Stimulated activated CD8-positive, alpha-beta memory T cell treated with anti-CD3 and anti-CD28 coated beads, Interleukin-12 subunit alpha, Interleukin-12 subunit beta, amount 100 ng/mL, for 4 hours (primary cell): ENCODE measurements at places on chromosomes 13 and 19.
A peak's percentile ranks its signal among the peaks of the same experiment; 100 is the strongest.

DNA sequence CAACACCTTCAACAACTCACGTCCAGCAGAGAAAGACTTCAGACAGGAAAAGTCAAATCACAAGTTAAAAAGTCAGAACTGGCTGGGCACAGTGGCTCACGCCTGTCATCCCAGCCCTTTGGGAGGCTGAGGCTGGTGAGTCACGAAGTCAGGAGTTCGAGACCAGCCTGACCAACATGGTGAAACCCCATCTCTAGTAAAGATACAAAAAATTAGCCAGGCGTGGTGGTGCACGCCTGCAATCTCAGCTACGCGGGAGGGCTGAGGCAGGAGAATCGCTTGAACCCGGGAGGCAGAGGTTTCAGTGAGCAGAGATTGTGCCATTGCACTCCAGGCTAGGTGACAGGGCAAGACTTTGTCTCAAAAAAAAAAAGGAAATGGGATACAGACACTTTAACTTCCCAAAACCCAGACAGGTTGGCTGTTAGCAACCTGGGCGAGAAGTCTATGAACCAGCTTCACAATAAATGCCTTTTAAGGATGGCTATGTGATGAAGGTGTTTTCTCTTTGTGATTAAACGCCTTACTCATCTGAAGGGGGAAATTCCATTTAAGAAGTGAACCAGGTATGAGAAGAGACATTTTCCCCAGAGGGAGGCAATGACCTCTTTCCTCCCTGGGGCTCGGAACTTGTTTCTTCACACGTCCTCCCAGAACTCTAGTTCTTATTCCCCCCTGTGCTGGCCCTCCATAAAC is 80.4 kb downstream of the INSR start:
- DNase-seq, result no peak

DNA sequence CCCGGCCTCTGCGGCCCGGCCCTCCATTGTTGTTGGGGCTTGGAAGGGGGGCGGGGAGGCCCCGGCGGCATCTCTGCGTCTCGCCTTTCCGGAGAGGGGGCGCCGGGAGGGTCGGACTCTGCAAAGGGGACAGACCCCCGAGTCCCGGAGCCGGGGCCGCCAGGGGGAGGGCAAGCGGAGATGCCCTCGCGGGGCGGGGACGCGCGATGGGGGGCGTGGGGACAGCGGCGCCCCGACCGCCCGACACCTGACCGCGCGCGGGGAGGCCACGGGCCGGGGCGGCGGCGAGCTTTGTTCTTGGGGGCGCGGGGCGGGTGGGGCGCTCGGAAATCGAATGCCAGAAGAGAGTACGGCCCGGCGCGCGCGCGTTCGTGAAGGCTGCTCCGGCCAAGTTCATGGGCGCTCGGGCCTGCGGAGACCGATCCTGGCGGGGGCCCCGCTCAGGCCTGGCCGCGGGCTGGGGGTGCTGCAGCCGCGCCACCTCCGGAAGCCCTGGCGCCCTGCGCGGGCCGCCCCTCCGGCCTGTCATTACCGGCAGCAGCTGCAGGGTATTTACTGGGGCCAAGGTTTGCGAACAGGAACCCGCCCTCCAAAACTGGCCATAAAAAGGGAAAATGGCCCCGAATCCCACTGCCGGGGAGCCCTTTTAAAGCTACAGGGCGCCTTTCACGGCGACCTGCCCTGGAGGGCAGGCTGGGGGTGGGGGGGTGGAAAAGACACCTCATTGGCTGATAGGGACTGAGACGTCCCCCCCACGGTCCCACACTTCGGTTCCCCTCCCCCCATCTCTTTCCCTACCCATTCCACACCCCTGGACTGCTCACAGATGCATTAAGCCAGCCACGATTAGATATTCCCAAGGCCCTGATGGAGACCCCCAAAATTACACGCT is 11.1 kb upstream of the NANOS3 start:
- no peak for DNase-seq

GRCh38 chr13:24076636-24077035 is 83.9 kb upstream of the SPATA13 start:
- no peak for DNase-seq

DNA sequence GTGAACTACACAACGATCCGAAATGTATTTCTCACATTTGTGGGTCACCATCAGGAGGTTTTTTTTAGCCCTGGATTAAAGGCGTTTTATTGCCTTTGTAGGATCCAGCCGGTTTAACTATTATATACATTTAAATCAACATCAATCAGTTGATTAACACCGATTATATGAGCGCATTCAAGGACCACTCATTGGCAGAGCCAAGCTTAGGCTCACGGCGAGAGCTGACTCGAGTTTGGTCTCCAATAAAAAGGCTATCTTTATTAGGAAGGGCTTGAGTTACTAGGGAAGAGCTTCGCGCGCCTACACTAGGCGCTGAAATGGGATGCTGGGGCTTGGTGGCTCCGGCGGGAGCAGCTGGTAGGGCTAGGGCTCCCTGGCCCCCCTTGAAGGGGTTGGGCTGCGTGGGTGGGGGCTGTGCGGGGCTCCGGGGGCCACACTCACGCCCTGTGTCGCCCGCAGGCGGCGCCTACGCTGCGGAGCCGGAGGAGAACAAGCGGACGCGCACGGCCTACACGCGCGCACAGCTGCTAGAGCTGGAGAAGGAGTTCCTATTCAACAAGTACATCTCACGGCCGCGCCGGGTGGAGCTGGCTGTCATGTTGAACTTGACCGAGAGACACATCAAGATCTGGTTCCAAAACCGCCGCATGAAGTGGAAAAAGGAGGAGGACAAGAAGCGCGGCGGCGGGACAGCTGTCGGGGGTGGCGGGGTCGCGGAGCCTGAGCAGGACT is 4.2 kb downstream of the PDX1 start:
- DNase-seq, result no peak

- no peak for DNase-seq
Observed at GRCh38 chr13:88932950-88933349, 1261.8 kb downstream of the SLITRK5 start.

- DNase-seq, result no peak
Observed at GRCh38 chr13:112442483-112443090, 66.4 kb downstream of the SPACA7 start.

- DNase-seq, result no peak
Observed at GRCh38 chr19:48994035-48994386, 324 bp downstream of the RUVBL2 start.

DNA sequence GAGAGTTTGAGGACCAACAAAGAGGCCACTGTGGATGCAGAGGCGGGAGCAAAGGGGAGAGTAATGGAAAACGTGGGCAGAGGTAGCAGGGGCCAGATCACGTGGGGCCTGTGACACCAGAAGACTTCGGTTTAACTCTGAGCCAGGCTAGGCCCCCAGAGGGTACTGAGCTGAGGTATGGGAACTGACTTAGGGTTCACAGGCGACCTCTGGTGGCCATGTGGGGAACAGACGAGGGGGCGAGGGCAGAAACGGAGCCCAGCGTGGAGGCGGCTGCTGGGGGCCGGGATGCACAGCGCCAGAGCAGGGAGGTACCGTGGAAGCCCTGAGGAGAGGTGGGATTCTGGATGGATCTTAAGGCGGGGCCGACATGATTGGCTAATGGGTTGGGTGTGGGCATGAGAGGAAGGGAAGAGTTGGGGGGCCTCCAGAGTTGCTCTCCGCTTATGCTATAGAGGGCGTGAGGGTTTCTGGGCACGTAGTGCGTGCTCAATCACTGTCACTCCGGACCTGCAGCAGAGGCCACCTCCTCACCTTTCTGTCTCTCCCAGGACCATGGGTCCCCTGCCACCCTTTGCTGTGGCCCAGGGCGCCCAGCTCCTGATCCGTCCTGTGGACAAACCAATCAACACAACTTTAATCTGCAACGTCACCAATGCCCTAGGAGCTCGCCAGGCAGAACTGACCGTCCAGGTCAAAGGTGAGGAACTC is 13.7 kb downstream of the PVR start:
- peak; percentile 43 for DNase-seq

- no peak for DNase-seq
Observed at GRCh38 chr19:23541991-23542390, 145.0 kb downstream of the ZNF675 start.

DNA sequence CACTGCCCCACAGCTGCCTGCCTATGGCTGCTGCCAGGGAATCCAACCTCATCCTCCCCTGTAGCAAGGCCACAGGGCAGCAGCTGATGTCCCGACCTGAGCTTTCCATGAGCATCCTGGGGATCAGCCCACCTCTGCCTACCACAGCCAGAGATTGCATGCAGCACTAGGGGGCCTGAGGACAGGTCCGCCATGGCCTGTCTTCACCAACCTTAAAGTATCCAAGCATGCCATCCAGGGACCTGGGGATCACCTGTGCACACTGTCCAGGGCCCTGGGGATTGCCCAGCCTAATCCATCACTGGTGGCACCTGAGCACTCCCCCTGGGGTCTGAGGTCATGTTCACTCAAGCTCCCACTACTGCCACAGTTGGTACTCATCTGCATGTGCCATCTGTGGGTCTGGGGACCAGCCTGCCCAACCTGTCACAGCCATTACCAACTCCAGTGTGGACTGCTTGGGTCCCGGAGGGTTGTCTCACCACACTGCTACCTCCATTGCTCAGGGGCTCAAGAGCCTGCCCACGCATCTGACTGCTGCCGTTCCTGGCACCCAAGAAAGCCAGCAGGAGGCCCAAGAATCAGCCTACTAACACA is 53.0 kb downstream of the KCTD15 start:
- DNase-seq, result no peak

DNA sequence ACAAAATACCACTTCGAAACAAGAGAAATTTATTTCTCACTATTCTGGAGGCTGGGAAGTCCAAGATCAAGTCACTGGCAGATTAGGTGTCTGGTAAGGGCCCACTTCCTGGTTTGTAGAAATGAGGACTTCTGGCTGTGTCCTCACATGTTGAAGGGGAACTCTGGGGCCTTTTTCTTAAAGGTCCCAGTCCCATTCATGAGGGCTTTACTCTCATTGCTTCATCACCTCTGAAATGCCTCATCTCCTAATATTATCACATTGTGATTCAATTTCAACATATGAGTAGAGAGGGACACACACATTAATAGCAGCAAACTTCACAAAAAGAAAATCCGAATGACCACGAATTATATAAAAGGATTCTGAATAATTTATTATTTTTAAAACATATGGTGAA is 21.6 kb upstream of the SIGLEC14 start:
- DNase-seq, result no peak

- no peak for DNase-seq
Observed at GRCh38 chr13:111213964-111214726, 99.0 kb downstream of the ARHGEF7 start.

DNA sequence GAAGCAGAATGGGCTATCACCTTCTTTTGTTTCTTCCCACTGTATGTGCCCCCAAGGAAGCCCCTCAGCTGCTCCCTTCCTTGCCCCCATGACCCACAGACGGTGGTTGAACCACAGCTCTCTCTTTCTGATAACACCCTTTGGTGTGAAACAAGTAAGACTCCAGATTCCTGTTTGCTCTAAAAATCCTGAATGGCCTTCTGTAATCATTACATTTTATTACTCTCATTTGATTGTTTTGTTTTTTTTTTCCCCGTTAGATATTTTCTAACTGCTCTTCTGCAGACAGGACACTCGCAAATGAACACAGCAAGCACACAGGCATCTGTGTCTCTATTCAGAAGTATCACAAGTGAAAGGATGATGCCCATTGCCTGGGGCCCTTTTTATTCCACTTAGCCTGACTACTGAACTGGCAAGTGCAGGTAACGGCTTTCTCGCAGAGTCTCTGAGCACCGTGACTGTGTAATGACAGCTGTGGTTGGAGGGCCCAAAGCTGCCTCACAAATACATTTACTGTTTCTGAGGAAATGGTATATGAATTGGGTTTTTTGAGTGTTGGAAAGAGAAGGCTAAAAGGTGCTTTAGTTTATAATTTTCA is 59.3 kb downstream of the OXGR1 start:
- DNase-seq, result no peak

- DNase-seq, result no peak
Observed at GRCh38 chr13:80571346-80572307, 230.7 kb upstream of the SPRY2 start.

GRCh38 chr19:51370230-51370629 is 1.4 kb upstream of the CLDND2 start:
- no peak for DNase-seq

DNA sequence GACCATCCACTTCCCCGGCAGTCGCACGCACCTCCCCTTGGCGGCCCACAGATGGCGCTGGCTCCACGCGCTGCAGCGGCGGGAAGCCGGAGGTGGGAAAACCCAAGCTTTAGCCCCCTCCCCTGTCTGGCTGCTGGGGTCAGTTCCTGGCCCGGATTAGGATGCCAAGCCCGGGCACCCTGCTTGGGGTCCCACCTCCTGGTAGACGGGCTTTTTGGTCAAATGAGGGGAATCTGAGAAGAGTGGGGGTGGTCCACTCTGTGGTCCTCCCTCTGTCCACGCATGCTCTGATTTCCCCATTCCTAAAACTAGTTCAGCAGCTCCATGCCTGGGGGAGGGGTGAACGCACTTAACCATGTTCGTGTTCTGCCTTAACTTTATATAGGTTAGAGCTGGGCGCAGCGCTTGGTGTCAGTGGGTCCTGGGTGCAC is 8.1 kb upstream of the ADGRE2 start:
- DNase-seq, result no peak

- DNase-seq, result no peak
Observed at GRCh38 chr13:46385946-46386345, 1.1 kb downstream of the RUBCNL start.

DNA sequence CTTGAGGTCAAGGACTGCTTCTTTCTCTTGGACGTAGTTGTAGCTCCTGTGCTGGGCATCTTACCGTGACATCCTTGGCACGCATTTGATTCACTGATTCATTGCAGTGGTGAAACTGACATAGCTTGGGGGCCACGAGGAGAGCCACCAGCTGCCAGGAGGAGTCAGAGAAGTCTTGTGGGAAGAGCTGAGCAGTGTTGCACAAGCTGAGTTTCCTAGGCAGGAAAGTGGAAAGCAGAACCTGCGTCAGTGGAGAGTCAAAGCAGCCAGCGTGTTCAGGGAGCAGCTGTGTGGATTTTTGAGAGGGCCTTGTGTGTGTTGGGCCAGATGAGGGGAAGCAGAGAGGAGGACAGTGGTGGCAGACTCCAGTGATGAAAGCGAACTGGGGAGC is 5.3 kb upstream of the GPR183 start:
- DNase-seq, result no peak

DNA sequence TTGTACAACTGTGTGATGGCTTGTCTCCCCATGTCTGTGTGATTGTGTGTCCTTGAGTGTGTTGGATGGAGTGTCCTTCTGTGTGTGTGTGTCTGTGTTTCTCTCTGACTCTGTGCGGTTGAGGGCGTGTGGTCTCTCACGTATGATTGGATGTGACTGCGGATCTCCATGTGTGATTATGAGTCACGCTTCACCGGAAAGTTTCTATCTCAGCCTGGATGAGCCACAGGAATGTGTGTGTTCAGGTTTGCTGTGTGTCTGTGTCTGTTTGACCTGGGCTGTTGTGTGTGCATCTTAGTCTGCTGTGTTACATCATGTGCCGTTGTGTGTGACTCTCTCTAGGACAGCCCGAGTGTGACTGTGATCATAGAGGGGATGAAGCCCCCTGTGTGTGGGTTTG is 15.5 kb upstream of the ZNF835 start:
- DNase-seq, result no peak

DNA sequence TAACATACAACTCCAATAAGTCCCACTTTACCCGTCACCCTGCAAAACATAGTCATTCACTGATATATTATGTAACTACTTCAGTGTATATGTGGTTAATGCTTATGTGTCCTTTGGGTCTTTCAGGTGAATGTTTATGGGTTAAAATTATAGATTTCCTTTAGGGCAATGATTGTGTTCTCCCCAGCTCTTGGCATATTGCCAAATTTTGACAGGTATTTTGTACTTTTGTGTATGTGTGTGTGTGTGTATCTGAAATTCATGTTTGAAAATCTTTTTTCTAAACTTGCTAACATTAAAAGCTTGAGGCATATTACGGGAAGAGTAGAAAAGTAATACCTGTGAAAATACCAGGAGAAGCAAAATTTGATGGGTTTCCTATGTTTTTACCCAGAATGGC is 8.2 kb downstream of the CDK8 start:
- no peak for DNase-seq

GRCh38 chr19:1256646-1257474 is 8.5 kb downstream of the MIDN start:
- no peak for DNase-seq
